Osteocyte (in vitro differentiated cells): ENCODE measurements at places on chromosomes 1 and 21. TPM values are rescaled to one million over a fixed set of nuclear protein-coding genes. Genes with fewer than 3 reads are reported as not detected.

TMEM269 gene
- 0.21 and 0.67 TPM in 2 replicates for total RNA-seq

CACNA1S gene
- total RNA-seq, result not detected in 2 replicates

IRF6 gene
- total RNA-seq, result 0.13 TPM in 1 of 2 replicates, not detected in the other

C1QTNF12 gene
- 3.6 and 3.8 TPM in 2 replicates for total RNA-seq

- DNase-seq, result no peak
Measured at GRCh38 chr1:60981357-60981756, 101.0 kb upstream of the NFIA start.

- DNase-seq, result no peak
Measured at GRCh38 chr1:206427291-206427690, 43.0 kb upstream of the IKBKE start.

GRCh38 chr1:203354246-203354645, 3.3 kb upstream of the FMOD start:
- DNase-seq, result no peak

GRCh38 chr1:47224676-47225399, 7.2 kb downstream of the TAL1 start:
- DNase-seq, result no peak
